NCI-H187 treated with DMSO at 0.1 percent for 48 hours (cell line): ENCODE measurements at places on chromosomes 2 and 18.

DNA sequence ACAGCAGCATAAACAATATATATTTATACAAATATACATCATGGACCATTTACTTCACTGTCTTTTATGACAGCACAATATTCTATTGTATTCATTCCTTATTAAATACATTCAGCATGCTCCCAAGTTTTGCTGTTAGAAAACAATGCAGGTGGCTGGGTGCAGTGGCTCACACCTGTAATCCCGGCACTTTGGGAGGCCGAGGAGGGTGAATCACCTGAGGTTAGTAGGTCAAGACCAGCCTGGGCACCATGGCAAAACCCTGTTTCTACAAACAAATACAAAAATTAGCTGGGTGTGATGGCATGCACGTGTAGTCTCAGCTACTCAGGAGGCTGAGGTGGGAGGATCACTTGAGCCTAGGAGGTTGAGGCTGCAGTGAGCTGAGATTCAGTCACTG, 39.0 kb downstream of the NPC1 start:
- DNase-seq: no peak

GRCh38 chr18:51165296-51165695, 32.2 kb downstream of the MEX3C start:
- no peak for DNase-seq

GRCh38 chr2:109663721-109664120, 49.6 kb downstream of the SOWAHC start:
- no peak for DNase-seq

- DNase-seq: no peak
Measured at GRCh38 chr2:143503280-143503679, 374.1 kb downstream of the ARHGAP15 start.

- DNase-seq: no peak
Measured at GRCh38 chr2:11412449-11412810, 53.5 kb downstream of the E2F6 start.

GRCh38 chr18:23920054-23920453, 94.5 kb upstream of the TTC39C start:
- no peak for DNase-seq

- no peak for DNase-seq
Measured at GRCh38 chr2:80638783-80639182, 334.2 kb upstream of the LRRTM1 start.

DNA sequence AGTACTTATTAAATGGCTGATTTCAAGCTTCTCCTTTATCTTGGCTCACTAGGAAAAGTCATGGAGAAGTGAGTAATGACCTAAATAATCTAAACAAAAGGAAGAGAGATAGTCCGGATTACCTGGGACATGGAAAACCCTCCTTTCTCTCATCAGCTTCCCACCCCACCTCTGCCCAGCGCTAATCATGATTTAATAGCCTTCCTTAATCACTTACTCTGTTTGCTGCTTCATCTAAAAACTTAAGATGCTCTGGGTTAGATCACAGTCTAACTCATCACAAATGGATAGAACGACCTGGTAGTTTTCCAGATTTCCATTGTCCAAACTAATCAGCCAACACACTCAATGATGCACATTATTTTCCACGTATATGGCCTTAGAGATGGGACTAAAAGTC, 87.8 kb upstream of the THOC1 start:
- no peak for DNase-seq

DNA sequence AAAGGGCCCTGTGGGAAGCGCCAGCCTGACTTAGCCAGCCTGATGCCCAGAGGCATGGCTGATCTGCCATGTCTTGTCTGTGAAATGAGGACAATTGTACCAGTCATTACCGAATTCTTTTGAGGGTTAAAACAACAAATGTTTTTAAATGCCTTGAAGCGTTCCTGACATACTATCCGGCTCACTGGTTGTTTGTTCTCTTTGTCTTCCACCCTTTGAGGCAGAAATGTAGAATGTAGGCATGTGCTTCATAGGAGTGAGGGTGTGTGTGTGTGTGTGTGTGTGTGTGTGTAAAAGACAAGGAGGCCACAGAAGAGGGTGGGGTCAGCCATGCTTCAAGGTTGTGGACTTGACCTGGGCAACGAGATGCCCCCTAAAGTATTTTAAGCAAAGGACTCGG, 35.5 kb downstream of the TGFBRAP1 start:
- DNase-seq: no peak

DNA sequence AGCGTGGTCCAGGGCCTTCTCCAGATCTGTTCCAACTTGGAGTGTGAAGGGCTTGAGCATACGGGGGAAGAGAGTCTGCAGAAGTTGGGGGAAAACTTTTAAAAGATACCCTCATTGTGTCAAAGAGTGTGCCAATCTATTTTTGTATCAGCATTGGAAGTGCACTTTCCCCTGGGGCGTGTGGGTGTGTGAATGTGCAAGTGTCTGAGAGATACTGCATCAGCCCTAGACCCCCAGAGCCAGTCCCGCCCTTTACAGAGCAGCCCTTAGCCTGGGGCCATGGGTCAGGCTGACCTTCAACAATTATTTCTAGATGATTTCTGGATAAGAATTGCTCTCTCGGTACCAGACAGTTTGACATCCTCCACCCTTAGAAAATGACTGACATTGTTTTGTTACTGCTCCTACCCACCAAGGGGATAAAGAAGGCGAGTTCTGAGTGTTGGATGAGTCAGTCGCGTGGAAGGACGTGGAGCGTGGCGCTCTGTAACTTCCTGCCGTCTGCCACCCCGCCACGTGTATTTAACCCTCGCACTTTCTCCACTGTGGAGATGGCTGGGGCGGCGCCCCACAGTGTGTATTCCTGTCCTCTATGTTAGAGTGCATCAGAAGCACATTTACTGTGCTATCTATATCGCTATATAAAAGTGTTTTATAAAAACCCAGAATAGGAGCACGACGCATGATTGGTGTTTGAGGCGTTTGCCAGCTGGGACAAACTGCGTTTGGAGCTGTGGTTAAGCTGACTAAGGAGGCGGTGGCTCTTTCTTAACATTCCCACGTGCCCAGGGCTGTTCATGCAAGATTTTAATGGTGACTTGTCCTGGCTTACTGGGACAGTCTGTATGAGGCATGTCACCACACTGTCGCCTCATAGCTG, 122.6 kb downstream of the CABLES1 start:
- no peak for DNase-seq

- DNase-seq: no peak
Measured at GRCh38 chr2:65049010-65049639, 7.1 kb upstream of the CEP68 start.

- DNase-seq: no peak
Measured at GRCh38 chr2:147628971-147629421, 215.8 kb upstream of the ACVR2A start.
